ENCODE measurements at places on chromosomes 2 and 18. TPM values are rescaled to one million over a fixed set of nuclear protein-coding genes. Genes with fewer than 3 reads are reported as not detected.

RNU2-63P gene
- not detected for total RNA-seq

B3GNT7 gene
- 0.44 TPM for total RNA-seq

PMAIP1 gene
- 45.2 TPM for total RNA-seq

NMUR1 gene
- not detected for total RNA-seq

FKBP7 gene
- total RNA-seq: 26.2 TPM

CBLN2 gene
- 0.47 TPM for total RNA-seq

NOSTRIN gene
- 20.1 TPM for total RNA-seq

ID2 gene
- 6.0 TPM for total RNA-seq

SRD5A2 gene
- total RNA-seq: not detected

ROCK2 gene
- 47.4 TPM for total RNA-seq

ABCG5 gene
- not detected for total RNA-seq

CLEC4F gene
- 0.18 TPM for total RNA-seq

TRIM43 gene
- not detected for total RNA-seq

TMEFF2 gene
- total RNA-seq: not detected

RALB gene
- 132 TPM for total RNA-seq

SUMO1 gene
- total RNA-seq: 94.7 TPM

NEU2 gene
- total RNA-seq: not detected

DSG4 gene
- total RNA-seq: not detected

VAMP5 gene
- 140 TPM for total RNA-seq

CHRNG gene
- total RNA-seq: not detected

INPP5D gene
- 26.2 TPM for total RNA-seq
